ENCODE measurements at places on chromosomes 6 and 20. TPM values are rescaled to one million over a fixed set of nuclear protein-coding genes. Genes with fewer than 3 reads are reported as not detected.

MICA gene
- 11.5 TPM for total RNA-seq

RIPK1 gene
- 17.1 TPM for total RNA-seq

GRCh38 chr20:62387933-62388635 lies 1.2 kb downstream of the RPS21 start:
- DNase-seq: no peak
- peaks cover 36% of the 10 kb centered on the region for H3K36me3 ChIP-seq
- H3K4me3 ChIP-seq: peak overlapping the region; percentile 93
- H3K27me3 ChIP-seq: no peaks in the 10 kb centered on the region
- peaks cover 34% of the 10 kb centered on the region for H3K4me1 ChIP-seq
- H3K27ac ChIP-seq: peak overlapping the region; percentile 77

DNA sequence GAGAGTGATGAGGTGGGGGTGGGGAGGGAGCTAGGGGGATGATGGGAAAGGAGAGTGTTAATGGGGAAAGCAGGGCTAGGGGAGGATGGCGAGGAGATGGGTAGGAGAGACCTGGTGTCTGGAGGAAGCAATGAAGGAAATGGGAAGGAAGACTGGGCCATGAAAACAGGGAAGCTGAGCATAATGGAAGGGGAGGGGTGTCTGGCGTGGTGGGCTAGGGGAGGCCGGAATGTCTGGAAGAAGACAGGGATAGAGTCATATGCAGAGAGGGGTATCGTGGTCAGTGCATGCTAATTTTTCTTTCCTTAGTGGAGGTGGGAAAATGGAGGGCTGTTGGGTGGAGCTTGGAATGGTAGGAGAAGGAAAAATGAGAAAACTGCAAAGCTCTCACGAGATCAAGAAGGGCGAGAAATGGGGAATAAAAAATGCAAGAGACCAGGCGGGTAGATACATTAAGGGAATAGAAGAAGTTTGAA lies 423 bp downstream of the KLHDC3 start:
- H3K4me1 ChIP-seq: peaks cover 46% of the 10 kb centered on the region
- H3K27ac ChIP-seq: peak overlapping the region; percentile 78
- peak overlapping the region; percentile 93 for H3K4me3 ChIP-seq
- peaks cover 32% of the 10 kb centered on the region for H3K36me3 ChIP-seq

DNA sequence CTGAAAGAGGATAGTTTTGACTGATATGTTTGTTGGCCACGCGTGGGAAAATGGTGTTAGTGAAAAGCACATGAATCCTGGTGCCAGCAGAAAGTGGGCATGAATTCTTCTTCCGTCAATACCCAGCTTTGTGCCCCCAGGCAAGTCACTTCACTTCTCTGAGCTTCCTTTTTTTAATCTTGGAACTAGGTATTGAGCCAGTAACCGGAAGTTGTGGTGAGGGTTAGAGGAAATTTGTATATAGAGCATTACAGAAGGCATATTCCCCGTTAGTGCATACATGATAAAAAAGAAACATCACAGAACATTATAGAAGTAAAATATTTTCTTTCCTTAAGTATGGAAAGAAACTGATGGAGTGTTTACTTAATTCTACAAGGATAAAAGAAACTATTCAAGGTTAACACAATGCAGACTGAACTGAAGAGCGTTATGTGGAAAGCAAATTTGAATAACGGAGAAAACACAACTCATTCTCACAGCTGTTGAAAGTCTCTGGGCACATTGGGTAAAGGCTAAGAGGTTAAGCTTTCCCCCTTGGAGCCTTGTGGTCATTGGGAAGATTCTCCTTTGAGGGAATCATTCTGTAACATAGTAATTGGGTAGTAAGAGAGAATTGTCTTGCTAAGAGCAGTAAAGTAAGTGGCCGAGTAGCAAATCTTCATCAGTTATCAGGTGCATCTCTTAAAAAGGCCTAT lies 223.1 kb downstream of the BCAS1 start:
- peak overlapping the region; percentile 68 for H3K4me3 ChIP-seq
- peaks cover 2% of the 10 kb centered on the region for H3K27me3 ChIP-seq
- no peak for DNase-seq

DNA sequence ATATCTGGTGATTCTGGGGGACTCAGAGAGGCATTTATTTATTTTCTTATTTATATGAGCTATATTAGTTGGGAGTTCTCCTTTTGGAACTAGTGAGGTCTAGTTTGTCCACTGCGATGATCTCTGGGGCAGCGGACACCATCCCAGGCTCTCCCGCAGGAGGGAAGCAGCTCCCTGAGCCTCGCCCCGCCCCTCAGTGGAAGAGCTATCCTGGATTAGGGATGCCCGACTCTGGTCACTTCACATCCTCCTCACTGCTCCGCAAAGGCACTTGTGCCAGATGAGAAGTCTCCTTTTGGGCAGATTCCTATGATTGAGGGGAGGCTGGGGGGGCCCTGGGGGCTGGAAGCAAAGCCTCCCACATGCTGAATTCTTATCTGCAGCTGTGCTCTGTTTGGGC lies 3.6 kb upstream of the MAS1 start:
- DNase-seq: no peak
- H3K27ac ChIP-seq: no peak overlapping the region
- H3K27me3 ChIP-seq: peaks cover 22% of the 10 kb centered on the region
- no peak overlapping the region for H3K4me3 ChIP-seq

Measured in activated T-helper 1 cell treated with anti-CD3 and anti-CD28 coated beads, Interleukin-12 subunit alpha, Interleukin-12 subunit beta, Interleukin-2, Interleukin-4 antibody, amounts not matched to agents 30 ng/mL and 10 ng/mL and 1 ng/mL, durations not matched to agents 14 hours and 24 hours and 36 hours (primary cell).